Brain microvascular endothelial cell (primary cell): ENCODE measurements at places on chromosomes 4 and X.
A peak's percentile ranks its signal among the peaks of the same experiment; 100 is the strongest.

GRCh38 chr4:177555007-177555574 is 112.9 kb upstream of the AGA start:
- DNase-seq: peak; percentile 39

DNA sequence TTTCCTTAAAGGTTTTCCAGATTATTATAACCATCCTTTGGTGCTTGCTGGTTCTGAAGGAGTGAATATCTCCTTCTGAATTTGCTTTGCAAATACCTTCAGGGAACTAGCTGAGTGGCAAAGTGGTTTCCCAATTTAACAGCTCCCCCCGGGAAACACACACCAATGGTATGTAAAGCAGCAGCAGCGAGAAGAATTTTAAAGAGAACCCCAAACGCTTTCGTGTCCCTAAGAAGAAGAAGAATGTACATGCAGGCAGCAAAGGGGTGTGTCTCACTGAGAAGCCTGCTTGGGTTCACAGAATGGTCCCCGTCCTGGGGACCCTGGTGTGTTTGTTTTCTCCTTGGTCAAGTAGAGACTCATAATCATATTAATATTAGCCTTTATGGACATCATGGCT is 4.2 kb upstream of the AKAP17A start:
- no peak for DNase-seq

DNA sequence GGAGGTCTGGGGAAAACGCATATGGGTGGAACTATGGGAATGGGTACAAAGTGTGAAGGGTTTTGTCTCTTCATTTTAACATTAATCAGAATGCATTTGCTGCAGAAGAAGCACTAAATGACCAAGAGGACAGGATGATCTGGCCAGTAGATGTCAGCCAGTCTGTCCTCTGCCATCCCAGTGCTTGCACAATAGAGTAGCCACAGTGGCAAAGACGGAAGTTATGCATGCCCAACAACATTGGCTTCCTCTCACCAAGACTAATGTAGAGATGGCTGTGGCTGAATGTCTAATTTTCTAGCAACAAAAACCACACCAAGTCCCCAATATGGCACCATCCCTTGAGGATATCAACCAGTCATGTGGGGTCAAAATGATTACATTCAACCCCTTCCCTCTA is 45.0 kb upstream of the ARHGEF6 start:
- DNase-seq: no peak

GRCh38 chr4:173522160-173522950 is 7.7 kb downstream of the HAND2 start:
- DNase-seq: peak; percentile 58

GRCh38 chr4:82785611-82786400 is 12.8 kb downstream of the SCD5 start:
- DNase-seq: peak; percentile 94

DNA sequence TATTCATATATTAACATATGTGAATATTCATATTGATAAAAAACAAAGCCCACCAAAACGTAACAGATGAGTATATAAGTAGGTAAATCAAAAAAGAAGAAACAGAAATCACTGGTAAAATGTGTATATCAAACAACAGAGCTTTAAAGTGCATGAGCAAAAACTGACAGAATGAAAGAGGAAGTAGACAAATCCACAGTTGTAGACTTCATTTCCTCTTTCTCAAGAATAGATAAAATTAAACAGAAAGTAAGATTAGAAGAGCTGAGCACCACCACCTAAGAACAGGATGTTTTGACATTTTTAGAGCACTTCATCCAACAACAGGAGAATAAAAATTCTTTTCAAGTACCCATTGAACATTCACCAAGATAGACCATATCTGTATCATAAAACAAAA is 64.6 kb downstream of the CNKSR2 start:
- no peak for DNase-seq

- DNase-seq: no peak
Observed at GRCh38 chrX:68185161-68185560, 248.1 kb downstream of the OPHN1 start.

GRCh38 chr4:10593130-10593529 is 91.4 kb downstream of the CLNK start:
- DNase-seq: no peak

- no peak for DNase-seq
Observed at GRCh38 chr4:184616633-184617551, 32.4 kb downstream of the CASP3 start.

GRCh38 chr4:165208221-165208652 is 876 bp downstream of the KLHL2 start:
- DNase-seq: no peak

DNA sequence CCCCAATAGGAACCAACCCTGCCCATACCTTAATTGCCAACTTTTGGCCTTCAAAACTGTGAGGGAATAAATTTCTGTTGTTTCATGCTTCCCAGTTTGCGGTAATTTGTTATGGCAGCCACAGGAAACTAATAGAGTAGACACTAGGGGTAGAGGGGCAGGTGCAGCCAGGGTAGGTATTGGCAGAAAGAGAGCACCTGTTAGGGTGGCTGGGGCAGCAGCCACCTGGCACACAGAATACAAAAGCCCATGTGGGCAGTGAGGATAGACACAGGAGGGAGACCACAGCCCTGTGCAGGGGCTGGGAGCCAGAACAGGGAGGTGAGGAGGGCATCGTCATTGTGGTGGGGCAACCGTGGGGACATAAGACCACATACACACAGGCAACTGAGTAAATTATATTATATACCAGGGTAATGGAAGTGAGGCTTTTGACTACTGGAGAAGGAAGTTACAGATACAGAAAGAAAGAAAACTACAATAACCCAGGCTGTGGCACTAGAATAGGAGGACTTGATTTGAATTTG is 28.2 kb downstream of the IRF2 start:
- DNase-seq: no peak

DNA sequence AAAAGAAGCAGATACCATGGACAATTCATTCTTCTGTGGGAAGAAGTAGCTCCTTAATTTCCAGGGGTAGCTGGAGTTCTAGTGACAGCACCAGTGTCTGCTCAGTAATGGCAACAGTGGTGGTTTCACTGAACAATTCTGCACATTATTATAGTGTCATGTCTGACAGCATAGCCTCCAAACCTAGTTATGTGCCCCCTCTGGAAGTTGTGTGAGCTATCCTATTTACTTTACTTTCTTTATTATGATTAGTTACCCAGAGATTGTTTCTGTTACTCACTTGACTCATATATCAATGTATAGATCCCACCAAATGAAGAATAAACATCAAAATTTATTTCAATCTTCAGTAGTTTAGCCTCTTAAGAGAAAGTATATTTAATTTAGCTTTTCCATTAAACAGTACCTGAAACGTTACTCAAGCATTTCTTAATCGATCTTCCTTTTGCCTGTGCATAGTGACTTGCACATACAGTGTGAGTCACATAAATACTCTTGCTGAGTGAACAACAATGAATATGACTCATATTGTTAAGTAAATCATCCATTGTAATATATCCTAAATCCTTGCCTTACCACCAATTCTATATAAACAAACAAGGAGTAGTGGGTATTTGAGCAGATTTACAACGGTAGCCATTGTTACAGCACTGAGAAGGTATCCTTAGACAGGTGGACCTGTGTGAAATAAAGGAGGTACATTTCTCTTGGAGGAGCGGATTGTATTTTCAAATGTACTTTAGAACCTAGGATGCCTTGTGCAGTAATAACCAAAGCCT is 534.7 kb downstream of the ANKRD50 start:
- peak; percentile 38 for DNase-seq

DNA sequence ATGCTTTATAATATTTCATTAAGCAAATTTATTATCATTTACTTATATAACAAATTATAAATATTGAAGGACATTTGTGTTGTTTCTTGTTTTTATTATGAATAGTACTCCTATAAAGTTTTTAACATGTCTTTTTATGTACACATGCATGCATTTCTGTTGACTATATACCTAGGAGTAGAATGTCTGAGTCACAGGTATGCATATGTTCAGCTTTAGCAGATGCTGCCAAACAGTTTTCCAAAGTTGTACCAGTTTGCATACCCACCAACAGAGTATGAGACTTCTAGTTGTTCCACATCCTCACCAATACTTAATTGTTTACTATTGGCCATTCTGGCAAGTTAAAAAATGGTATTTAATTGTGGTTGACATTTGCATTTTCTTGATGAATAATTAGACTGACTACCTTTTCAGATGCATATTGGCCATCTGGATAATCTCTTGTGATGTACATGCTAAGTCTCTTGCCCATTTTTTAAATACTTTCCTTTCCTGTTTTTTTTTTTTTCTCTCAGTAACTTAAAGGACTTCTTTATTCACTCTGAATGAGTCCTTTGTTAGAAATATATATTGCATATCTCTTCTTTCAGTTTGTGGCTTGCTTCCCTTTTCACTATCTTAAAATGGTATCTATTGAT is 132.2 kb upstream of the TRIM2 start:
- no peak for DNase-seq

DNA sequence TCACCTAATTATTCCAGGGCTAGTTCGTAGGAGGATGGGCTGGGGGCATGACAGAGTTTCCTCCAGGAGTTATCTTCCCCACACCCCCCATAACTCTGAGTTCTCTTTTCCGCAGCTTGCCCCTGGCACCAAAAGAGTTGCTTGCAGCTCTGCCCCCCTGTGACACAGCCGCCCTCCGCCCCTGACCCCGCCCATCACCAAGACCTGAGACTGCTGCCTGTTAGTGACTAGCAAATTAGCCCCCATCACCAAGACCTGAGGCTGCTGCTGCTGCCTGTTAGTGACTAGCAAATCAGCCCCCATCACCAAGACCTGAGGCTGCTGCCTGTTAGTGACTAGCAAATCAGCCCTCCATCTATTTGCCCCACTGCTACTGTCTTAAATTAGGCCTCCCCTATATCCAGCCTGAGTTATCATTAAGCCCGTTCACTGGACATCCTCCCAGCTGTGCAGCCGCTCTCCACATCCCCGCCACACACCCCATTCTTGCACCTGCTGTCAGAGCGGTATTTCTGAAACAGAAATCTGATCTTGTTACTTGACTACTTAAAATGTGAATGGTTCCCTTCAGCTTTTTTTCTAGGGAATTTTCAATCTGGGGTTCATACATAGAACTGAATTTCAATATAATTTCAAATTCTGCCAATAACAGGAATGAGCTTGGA is 1.5 kb upstream of the PAPSS1 start:
- no peak for DNase-seq

DNA sequence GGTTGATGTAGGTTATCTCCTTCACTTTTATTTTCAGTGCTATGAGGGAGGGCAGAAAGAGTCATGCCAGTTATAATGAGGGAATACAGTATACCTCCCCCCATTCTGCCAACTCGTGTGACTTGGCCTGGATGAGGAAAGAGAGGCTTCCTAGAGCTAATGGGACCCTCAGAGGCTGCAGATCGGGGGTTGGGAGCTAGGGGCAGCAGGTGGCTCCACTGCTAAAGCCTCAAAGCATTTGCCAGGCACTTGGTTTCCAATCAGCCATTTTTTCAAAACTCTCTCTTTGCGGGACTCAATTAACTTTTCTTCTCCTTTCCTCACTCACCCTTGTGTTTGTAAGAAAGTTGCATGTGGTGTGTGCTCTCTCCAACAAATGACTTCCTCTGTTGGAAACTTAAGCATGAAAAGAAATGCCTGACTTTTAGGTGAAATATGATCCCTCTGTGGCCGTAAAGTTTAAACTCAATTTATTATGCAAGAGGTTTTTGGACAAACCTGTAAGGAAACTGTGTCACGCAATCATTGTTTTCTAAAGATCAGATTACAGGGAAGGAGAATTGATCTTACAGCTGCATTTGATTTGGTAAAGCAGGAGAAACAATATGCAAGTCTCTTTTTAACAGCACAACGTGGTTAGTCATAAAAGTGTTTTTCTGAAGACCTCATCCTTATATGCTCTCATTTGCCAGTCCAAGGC is 7.0 kb downstream of the SFRP2 start:
- DNase-seq: no peak

DNA sequence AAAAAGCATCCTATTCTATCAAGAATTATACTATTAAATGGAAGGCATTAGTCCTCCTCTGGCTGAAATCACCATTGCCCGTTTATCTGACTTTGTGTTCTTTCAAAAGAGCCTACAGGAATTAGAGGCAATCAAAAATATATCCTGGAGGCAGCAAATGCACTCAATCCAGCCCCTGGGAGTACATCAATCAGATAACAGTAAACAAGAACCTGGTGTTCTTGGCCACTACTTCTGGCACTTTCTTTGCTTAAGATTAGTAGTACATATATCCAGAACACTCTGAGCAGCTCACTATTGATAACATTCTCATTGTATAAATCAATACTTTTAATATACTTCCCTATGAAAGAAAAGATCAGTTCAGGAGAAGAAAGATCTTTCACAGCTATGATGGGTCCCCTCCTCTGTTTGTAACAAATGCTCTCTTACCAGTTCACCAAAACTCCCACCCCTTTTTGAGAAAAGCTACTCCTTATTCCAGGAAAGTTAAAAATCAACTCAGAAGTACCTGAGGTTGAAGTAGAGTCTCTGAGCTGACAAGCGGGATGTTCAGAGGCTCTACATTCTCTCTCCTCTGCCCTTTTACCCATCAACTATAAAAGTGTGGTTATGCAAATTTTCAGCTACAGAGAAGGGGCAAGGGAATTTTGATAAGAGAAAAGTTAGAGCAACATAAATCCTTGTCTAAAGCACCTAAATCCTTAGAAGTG is 176.0 kb downstream of the COX18 start:
- DNase-seq: no peak

DNA sequence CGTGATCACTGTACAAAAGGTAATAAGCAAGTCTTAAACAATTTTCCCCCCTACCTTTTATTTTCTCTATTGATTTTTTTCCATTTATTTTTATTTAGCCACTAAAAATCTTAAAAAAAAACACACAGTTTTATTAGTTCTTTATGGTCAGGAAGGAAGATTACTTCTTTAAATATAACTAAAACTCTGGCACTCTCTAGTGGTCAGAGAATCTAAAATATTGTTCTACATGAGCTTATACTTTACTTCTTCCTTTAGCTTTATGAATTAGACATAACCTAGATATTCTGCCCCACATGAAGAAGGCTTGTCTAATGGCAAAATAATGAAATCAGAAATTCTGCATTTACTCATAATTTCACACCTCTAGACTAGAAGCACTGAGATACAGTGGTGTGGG is 135.2 kb downstream of the PDE5A start:
- DNase-seq: no peak

DNA sequence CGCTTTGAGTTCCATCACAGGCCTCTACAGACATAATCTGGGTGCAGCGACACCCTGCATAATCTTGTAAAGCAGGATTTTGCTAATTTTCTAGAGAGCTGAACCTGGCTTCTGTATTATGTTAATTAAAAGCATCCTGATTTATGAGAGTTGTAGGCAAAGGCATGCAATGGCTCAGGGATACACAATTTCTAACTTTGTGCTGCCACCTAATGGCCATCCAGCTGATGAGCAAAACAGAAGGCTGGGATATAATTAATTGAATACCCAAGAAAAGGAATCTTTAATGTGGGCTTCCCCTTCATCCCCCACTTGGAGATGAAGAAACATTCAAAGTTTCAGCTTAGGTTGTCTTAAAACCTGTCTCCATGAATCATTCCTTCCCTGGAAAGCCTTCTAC is 78.1 kb downstream of the BMP15 start:
- DNase-seq: peak; percentile 49

DNA sequence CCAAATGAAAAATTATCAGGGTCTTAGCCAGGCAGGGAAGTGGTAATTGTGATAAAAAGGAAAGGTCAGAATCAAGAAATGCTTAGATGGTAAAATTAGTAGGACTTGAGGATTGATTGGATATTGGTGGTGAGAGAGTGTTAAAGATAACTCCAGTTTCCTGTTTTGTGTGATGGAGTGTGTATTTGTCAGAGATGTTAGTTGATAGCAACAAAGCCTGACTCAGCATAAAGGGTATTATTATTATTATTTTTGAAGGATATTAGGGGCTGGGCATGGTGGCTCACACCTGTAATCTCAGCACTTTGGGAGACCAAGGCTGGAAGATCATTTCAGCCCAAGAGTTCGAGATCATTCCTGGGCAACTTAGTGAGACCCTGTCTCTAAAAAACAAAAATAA is 23.6 kb upstream of the OGT start:
- no peak for DNase-seq
